Suppressor macrophage treated with lipopolysaccharide for 1 hour (primary cell): ENCODE measurements at places on chromosomes 12 and 14.

DNA sequence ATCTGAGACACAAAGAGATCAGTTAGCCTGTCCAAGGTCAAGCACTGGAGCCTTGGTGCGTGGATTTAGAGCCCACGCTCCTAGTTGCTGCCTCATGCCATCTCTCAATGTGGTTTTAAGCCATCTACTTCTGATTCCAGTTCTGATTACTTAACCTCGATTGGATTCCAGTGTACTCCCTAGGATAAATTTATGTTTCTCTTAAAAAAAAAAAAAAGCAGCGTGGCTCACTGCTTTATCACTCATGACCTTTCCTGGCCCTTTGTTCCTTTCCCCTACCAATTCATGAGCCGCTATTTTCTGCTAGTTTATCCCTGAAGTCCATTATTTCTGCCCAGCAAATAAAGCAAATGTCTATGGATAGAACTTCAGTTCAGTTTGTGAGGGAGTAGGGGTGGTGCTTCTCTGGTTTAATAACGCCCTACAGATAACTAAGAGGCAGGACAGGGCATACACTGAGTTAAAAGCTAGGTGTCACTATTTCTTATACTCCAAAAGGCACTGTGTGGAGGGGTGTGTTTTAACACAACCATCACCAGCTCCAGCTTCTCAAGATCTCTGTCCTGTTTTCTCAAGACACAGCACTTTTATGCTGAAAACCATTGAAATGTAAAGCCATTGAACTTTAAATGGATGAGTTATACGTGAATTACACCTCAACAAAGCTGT, 9.8 kb upstream of the PARP11 start:
- peak; percentile 30 for DNase-seq

DNA sequence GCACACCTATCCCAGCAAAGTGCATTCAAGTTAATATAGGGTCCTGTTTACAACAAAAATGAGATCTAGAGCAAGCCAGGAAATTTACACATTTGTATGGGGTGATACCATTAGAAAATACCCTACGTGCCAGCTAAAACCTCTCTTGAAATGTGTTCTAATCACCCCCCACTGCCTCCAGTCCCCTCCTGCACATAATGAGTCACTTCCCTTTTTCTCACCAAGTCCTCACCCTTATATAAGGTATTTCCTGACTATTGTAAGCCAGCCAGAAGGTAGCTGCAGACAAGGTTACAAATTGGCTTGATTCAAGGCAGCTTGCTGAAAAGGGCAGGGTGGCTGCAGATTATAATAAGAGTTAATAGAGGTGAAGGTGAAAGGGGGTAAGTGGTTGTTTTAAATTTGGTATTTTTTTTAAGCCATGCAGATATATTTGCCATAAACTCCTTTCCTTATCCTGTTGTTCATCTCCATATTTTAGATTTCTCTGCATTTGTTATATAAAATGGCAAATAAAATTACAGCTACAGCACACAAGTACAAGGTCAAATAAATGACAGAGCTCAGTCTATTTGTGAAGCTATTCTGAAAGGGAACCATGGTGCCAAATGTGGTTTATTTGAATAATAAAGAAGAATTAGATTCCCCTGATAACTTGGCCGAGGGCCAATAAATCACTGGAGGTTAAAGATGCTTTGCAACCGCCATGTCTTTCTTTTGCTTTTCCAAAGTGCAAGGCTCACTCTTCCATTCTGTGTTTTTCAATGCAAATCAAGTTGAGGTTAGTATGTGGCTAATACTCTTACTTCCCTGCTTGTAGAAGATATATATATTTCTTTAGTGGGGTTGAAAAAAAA, 385.9 kb downstream of the EGLN3 start:
- peak; percentile 15 for DNase-seq

- peak; percentile 13 for DNase-seq
Observed at GRCh38 chr12:18864900-18865561, 127.1 kb downstream of the CAPZA3 start.

DNA sequence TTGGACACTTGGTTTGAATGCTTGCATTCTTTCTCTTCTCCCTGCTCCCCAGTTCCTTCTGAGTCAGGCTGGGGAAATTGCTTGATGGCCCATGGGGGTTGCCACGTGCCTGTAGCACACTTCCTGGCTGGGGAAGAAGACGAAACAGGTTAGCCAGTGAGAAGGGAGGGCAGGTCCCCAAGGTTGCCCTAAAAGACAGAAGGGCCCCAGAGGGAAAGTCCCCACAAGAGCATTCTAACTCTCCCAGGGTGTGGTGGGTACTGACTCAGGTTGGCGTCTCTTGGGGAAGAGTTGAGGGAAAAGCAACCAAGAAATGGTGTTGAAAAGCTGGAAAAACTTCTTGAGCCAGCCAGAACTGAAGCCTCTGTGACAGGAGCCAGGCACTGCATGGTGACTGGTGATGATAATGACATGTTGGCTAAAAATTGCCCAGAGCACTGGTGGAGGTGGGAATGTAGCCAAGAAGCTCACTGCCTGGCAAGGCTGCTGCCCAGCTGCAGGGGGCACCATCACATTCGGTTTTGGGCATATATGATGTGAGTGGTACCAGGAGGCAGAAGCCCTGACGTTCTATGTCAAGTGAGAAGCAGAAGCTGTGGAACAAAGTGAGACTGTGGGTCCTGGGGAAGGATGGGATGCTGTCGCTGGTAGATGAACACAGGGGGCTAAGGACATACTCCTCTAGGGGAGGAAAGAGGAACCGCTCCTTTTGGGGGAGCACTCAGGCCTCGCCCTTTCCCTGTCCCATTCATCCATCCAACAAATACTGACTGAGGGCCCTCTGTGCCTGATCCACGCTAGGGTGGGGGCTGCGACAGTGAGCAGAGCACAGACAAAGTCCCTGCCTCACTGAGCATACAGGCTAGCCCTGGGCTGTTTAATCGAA, 8.1 kb upstream of the RABGGTA start:
- DNase-seq, result peak; percentile 82

GRCh38 chr12:48037267-48037915, 33.1 kb upstream of the COL2A1 start:
- DNase-seq, result no peak

- no peak for DNase-seq
Observed at GRCh38 chr12:108255252-108255602, 83.9 kb downstream of the CMKLR1 start.

DNA sequence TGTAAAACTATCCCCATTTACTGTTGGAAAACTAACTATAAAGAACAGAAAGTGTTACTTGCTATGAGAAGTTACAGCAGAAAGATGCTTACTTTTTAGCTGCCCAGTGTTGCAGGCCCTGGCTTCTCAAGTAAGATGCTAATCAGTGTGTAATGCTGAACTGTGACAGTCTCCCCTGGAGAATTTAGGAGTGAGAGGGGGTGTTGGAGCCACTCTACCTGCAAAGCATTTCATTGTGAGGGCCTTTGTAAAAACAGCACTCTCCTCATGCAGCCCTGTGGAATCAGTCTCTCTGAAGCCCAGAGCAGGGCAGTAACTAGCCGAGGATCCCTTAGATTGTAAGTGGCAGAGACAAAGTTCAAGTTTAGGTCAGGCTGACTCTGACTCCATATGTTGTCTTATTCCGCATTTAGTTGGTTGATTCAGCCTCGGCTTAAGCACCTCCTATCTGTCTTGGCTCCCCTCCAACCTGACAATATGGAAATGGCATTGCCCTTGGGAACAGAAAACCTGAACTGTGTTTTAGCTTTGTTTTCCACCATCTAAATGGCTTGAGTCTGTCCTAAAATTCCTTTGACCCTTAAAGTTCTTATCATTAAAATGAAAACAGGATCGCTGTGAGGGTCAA, 141.3 kb downstream of the PRKCH start:
- DNase-seq, result peak; percentile 51

DNA sequence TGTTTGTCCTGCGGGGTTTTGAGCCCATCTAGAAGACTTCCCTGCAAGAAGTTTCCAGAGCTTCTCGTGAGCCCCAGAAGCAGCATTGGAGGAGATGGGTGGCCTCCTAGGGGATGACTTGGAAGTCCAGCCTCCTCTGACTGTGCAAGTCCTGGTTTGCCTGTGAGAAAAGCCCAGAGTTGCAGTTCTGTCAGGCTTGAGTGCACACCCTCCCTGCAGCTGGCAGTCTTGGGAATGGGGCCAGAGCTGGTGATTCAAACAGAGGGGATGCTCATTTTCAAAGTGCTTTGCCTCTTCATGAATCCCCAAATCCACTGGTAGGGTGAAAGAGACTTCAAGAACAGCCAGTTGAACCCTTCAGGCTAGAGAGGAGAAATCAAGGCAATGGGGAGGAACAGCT, 3.9 kb upstream of the PPP1R1A start:
- peak; percentile 35 for DNase-seq

DNA sequence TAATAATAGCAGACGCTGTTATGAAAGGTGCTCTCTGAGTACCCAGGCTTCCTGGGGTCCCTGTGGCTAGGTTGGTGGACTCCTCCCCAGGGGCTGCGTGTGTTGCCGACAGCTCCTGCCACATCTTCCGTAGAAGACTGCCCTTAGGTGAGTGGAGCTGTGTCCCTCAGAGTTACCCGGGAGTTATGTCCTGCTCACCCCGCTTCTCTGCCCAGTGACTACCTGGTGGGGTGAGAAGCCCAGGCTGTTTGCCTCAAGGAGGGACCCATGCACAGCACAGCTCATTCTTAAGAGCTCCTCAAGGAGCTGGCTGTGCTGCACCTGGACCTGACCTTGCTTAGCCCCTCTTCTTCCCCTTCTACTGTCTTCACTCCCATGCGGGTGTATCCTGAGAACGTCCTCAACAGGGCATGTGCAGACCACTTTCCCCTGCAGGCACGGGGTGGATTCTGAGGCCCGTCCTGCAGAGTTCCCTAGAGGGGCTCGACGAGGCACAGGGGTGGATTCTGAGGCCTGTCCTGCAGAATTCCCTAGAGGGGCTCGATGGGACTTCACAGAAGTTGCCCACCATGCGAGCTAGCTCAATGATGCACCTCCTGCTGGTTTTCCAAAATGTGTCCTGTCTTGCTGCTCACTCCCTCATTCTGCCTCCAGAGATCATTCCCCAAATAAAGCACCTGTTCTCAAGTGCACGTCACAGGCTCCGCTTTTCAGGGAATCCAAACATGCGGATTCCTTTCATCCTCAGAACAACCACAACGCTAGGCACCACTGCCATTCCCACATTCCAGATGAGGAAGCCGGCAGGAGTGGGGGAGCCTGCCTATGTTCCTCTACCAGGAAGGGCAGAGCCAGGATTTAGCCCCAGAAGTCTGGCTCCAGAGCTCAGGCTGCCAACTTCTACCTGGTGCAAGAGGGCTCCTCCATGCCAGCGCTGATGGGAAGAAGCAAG, 231.9 kb downstream of the GLT1D1 start:
- DNase-seq, result no peak

DNA sequence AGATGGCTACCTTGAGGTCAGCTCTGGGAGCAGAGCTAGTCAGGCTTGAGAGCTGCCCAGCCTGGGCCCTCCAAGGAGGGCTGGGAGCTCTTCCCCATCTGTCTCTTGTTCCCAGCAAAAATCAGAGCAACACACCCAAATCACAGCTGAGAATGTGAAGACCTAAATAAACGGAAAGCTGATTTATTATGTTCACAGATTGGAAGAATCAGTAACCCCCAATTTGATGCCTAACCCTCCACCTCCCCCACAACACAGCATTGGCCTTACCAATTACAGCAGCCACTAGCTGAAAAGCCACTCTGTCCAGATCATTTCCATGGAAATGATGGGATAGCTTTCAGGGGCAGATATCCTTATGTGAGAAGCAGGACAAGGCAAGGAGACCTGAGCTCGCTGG, 7.1 kb upstream of the ACTN1 start:
- no peak for DNase-seq

DNA sequence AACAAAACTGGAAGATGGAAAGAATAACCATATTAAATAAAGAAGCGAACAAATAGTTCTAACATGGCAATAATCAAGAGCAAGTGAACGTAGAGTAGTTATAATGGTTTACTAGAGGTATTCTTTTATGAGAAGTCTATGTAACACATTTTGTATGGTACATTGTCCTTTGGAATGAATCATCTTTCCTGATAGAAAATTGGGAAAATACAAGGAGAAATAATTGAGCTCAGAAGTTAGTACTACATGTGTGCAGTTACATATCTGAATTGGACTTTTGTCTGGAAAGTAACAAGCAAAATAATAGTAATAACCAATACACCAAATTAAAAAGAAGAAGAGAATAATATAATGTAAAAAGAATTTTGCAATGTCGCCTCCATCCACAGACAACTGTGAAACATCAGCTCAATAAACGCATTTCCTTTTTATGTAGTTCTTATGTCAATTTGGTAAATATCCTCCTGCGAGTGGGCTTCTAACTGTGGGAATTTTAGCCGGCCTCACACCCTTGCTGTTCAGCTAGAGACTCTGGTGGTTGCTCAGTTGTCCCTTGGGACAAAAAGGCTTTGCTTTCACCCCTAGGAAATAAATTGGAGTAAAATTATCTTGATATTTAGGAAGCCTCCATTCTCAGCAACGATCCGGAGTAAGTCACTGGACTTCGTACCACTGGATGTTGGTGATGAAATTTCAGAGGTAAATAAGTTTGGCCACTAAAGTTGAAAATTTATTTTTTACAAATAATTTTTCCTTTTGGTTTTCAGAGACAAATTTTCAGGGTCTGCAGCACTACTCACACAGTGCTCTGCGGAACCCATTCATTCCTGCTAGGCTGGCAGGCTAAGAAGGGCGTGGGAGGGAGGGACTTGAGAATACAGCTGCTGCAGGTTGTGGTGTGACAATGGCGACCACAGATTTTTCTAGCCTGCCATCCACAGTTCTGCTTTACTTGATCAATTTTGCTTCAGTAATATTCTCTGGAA, 1.1 kb upstream of the TUBA1A start:
- no peak for DNase-seq

DNA sequence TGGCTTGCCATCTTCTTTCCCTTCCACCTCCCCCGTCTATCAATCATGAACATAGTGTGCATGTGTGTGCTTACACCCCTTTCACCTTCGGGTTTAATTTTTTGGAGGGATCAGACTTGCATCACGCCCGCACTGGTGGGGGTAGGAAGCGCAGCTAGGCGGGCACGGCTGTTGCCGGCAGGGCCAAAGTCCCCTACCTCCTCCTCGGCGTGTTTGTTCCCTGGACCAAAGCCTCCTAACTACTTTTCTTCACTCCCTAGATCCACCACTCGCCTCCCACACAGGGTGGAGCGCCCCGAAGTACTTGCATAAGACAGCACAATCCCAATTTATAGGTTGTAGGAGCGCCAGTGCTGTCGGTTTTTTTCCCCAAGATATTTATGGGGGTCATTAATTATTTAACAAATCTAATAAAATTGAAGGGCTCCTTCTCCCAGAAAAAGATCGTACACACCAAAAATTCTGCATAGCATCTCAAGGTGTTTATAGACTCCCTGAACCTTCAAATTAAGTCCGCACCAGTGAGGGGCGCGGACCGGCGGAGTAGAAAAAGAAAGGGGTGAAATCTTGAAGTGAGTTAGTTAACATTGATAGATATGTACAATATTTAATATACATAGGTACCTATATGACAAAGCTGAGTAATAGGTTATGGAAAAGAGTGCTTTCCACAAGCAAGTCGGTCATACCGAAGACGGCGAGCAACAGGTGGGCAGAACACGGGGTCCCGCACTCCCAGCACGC, 717 bp downstream of the PKP2 start:
- peak; percentile 17 for DNase-seq
